ENCODE measurements at places on chromosomes 12 and 14. TPM values are rescaled to one million over a fixed set of nuclear protein-coding genes. Genes with fewer than 3 reads are reported as not detected.

The SDR9C7 gene
- total RNA-seq = not detected

The USP44 gene
- total RNA-seq = 3.3 TPM

The NTF3 gene
- 0.09 TPM for total RNA-seq

The RIMBP2 gene
- not detected for total RNA-seq

The LRTM2 gene
- not detected for total RNA-seq

The CD163 gene
- total RNA-seq = not detected
